ENCODE measurements at places on chromosomes 6 and 20. TPM values are rescaled to one million over a fixed set of nuclear protein-coding genes. Genes with fewer than 3 reads are reported as not detected.

SSTR4 gene
- total RNA-seq, result not detected

DNA sequence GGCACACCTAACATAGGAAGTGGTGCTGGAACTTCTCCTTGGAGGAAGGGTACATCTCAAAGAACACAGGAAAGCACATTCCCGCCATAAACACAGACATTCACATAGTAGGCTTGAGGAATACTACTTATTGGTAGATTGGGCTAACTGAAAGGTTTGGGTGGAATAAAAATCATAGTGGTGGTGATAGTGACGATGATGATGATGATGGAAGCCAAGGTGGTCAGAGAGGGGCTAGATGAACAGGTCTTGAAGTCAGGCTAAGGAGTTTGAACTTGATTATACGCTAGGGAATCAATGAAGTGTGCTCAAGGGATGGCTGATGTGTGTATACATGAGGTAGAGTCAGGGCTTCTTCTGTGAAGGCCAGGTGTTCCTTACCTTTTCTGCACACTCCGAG lies 12.0 kb upstream of the PLEKHG1 start:
- no peak for DNase-seq

DNA sequence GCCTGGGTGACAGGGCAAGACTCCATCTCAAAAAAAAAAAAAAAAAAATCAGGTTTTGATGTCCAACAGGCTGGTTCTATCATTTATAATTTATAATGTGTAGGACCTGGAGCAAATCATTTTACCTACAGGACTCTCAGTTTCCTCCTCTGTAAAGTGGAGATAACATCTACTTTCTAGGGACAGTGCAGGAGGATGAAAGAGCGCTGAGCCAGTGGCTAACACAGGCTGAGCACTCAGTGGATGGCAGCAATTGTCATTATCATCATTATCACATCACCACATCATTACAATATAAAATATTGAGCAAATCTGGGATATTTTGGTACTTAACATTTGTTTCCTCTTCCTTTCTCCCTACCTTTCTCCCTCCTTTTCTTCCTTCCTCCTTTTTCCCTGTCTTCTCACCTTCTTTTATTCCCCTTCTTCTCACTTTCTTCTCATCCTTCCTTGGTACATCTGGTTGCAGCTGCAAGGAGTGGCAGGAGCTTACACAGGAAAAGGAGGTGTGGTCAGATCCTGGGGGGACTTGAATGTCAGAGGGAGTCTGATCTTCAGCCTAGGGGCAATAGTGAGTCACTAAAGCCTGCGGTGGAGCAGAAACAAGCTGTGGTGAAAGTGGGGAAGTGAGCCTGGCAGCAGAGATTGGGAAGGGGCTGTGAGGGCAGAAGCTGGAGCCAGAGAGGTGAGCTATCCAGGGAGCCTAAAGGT lies 24.6 kb upstream of the CTNNBL1 start:
- no peak for DNase-seq

GRCh38 chr20:37205794-37206193 lies 26.4 kb upstream of the MROH8 start:
- no peak for DNase-seq

DNA sequence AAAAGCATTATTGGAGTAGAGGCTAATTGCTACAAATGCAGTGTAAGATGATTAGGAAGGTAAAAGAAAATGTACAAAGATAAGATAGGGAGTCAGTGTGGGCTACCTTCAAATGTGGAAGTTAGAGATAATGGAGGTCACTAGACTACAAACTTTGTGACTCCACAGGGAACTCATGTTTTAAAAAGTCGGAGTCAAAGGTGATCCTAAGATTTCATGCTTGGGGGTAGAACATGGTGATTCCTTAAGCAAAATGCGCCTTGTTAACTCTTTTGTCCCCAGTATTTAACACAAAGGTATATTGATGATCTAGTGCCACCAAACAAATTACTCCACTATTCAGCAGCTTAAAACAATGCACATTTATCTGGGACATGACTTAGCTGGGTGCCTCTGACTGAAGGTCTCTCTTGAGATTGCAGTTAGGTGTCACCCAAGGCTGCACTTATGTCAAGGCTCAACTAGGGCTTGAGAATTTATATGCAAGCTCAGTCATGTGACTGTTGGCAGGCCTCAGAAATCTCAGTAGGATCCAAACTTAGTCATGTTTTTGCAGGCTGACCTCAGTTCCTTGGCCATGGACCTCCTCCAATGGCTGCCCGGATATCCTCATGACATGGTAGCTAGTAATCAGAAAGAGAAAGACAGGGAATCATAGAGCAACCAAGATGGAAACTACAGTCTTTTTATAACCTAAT lies 11.4 kb upstream of the SNX9 start:
- DNase-seq, result peak; percentile 65

GRCh38 chr20:62176866-62177265 lies 6.0 kb upstream of the MTG2 start:
- no peak for DNase-seq

- no peak for DNase-seq
These were observed 1.8 kb upstream of the MAP7 start for GRCh38 chr6:136552054-136552453.

All from GM23248 (cell line).